Fibroblast of mammary gland (primary cell): ENCODE measurements at places on chromosomes 7 and 10.

DNA sequence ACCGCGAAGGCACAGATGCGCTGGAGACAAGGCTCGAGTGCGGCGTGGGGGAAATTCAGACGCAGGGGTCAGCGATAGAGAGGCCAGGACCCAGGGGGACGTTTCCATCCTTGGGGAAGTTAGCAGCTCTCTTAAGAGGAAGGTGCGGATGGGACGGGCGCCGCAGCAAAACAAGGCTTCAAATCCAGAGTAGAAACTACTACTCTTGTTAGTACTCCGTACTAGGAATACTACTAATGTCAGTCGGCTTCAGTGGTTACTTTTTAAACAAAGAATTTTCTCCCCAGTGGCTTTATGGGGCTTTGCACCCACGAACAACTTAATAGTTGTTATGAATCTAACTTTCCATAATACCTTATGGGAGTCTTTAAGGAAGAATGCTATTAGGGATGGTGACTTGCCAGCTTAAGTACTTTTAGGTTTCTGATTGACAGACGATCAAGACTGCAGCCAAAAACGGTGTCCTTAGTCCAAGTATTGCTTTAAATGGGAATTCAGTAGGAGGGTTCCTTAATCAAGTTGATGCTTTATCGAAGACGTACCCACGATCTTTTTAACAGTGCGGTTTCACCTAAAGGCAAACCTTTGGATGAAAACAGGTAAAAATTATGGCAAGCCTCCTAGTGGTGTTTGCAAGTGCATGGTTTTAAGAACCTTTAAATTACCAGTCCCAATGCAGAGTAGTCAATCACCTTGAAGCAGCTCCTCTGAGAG, 812 bp upstream of the IDE start:
- peak; percentile 43 for DNase-seq

- DNase-seq, result peak; percentile 62
These were observed 5.1 kb downstream of the PRXL2A start for GRCh38 chr10:80413271-80413996.

GRCh38 chr7:13850185-13850752, 139.2 kb downstream of the ETV1 start:
- peak; percentile 100 for DNase-seq

DNA sequence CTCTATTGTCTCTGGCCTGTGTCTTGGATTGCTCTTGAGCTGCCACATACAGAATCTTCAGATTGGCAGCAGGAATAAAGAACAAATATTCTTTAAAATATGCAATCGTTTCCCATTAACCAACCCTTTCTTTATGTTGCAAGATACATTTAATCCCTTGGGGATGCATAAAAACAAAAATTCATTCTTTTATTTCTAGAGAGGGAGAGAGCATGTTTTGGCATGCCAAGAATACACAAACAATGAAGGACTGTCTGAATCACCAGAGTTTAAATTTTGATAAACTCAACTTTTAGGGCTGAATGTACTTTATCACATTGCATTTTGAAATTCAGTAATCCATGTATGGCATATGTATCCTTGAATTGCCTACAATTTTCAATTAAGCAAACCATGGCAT, 154.3 kb upstream of the SEMA3D start:
- no peak for DNase-seq

DNA sequence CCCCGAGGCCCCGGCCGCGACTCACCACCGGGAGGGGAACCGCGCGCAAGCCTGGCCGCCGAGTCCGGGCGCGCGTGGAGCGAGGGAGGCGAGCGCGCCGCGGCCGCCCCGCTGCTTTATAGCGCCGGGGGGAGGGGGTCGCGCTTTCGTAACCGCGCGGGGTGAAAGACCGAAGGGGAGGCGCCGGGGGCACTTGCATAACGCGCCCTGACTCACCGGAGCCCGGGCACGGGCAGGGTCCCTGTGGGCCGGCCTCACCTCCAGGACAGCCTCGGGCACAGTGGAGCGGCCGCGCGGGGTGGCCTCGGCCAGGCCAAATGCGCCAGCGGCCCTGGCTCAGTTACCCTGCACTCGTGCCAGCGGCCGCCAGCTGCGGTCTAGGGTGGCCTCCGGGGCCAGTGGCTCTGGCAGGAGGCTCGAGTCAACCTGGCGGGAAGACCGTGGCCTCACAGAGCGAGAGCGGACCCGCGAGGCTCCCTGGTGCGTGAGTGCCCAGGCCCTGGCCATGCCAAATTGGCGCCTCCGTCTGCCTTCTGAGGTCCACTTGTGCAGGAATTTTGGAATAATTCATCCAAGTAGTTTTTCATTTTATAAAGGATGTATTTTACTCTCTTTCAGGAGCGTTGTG, at the start of gene RBP4:
Gene RBP4, minus strand, starts transcription at position 90 of the 628 bp plus-strand sequence. CDS start 207 bp downstream, outside the sequence.
- no peak for DNase-seq

DNA sequence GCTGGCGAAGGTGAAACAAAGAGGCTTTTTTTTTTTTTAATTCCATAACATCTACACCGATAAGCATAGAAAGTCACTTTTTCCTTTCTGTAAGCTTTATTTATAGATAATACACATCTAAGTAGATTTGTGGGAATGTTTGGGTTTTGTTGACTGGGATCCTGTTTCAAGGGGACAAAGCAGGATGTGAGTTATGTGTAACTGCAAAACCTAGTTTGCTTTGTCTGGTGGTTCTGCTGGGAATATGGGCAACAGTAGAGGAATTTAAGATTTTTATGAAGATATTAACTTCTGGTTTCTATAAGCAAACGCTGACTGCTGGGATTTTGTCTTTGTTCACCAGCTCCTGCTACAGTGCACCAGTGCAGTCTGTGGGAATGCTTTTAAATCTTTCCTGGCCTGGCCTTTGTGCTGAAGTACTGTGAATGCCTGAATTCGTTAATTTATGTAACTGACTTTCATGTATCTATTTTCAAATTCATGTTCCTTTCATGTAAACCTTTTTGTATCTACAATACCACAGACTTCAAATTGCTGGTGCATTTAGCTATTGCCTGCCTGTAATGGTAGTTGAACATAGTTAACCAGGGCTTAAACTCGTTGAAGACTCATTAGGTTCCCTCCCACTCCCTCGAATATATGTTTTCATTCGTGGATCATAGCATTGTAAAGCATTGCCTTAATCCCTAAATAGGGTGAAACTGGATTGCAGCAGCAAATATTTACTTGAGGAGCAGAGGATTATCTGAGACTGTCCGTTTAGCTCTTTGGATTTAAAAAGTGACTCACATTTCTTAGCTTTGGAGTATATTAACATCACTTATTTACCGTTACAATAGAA, 1.5 kb downstream of the KLHL7 start:
- no peak for DNase-seq

- DNase-seq, result no peak
These were observed 86.4 kb upstream of the TRIL start for GRCh38 chr7:29044554-29044953.

DNA sequence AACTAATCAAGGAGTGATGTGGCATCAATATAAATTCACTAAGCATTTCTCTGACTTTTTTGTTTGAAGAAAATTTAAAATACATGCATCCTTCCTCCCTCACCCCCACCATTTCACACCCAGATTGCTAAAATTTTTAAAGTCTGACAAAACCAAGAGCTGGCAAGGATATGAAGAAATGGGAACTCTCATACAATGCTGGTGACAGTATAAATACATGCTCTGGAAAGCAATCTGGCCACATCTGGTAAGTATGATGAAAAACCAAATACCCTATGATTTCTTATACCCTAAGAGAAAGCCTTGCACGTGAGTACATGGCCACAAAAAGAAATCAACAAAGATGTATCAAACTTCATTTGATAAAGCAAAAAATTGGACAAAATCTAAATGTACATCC, 31.2 kb downstream of the P4HA1 start:
- no peak for DNase-seq

DNA sequence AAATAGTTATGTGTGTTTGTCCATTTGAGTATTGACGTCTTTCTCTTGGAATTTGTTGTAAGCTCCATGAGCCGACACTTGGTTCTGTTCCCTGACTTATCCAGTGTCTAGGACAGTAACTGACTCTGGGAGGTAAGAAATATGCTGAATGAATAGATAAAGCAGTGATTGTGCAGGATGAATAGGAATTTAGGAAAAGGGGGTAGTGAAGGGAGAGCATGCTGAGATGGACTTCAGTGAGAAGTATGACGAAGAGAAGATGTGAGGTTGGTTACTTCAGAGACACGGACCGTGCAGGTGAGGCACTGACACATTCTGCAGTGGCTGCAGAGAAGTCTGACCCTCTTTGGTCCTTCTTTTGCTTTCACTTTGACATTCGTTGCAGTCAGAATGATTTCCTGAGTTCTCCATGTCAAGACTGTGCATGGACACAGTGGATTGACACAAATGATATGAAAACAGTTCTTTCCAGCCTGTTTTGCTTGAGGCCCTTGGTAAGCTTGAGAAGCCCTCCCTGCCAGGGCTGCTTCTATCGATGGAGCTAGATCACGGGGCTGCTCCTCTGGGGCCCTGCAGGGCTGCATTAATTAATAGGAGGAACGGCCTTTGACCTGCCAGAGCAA, 261.5 kb upstream of the SORCS1 start:
- no peak for DNase-seq

GRCh38 chr10:127492607-127493250, 56.4 kb upstream of the NPS start:
- DNase-seq, result no peak

DNA sequence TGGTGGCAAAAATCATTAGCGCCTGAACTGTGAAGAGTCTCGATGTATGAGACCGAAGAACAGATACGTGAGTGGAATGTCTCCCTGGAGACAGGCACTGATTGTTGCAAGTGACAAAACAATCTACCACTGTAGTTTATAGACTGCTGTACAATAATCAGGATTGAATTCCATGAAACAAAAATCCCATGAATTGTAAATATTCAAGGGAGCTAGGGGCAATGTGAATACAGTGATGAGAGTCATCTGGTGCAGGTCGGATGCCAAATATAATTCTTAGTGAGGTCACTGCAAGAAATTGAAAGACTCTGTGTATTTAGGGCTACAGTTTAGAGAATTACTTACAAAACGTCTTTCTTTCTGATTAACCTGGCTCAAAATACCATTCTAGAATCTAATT, 594.4 kb upstream of the VSTM2A start:
- DNase-seq, result no peak

DNA sequence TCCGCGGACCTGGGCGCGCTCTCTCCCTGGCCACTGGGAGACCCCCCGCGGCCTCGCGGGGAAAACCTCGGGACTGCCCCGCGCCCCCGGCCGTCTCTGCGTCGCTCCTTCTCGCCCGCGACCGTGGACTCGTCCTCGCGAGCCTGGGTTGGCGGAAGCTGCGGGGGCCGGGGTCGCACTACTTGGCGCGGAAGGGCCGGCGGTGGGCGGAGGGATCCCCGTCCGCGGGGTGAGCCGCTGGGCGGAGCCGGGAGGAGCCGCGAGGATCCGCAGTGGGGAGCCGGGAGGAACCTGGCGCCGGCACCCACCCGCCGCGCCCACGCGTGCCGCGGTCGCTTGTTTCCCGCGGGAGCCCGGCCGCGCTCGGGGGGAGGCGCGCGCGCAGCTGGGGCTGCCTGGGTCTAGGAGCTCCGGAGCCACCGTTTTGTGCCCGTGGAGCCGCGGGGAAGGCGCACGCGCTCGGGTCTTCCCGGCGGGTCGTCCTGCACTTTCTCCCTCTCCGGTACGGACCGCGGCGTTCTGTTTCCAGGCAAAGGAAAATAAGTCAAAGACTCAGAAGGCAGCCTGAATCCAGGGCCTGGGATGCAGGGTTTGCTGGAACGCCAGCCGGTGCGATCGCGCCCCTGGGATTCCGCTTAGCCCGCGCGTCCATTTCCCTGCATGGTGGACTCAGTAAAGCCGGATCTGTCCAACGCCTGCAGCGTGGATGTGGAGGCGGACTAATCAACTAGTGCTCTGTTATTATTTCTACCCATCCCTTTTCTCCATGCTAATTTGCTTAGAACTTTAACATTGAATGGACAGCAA, 28.7 kb upstream of the KMT2C start:
- DNase-seq, result peak; percentile 65

DNA sequence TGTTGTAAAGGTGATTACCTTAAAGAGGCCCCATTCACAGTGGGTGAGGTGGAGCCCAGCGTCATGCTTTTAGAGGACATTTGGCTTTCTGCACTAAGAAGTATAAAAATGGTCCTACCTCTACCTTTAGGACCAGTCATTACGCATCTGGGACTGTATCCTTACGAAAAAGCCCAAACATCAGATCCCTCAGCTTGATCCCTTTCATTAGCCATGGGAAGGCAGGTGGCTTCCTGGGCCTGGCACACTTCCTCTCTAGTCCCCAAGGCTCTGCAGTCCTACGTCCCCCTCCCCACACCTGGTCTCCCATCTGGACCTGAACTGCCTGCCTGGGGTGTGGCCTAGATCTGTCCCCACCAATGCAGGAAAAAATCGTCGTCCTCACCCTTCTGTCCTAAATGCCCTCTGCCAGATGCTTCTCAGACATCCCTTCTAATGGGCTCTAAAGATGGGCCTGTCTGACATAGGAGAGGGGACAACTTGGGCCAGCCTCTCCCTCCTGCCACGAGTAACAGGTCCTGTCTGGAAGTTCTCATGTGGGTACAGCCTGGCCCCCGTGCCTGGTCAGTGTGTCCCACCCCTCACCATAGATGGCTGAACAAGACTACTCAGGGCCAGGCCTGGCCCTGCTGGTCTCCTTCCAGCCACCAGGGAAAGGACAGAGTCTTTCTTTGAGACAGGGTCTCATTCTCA, 11.8 kb upstream of the SLC18A3 start:
- no peak for DNase-seq
